Stimulated activated CD4-positive, alpha-beta T cell treated with anti-CD3 and anti-CD28 coated beads, Interleukin-12 subunit alpha, Interleukin-12 subunit beta, amount 100 ng/mL, for 48 hours (primary cell): ENCODE measurements at places on chromosomes 11 and 22.

DNA sequence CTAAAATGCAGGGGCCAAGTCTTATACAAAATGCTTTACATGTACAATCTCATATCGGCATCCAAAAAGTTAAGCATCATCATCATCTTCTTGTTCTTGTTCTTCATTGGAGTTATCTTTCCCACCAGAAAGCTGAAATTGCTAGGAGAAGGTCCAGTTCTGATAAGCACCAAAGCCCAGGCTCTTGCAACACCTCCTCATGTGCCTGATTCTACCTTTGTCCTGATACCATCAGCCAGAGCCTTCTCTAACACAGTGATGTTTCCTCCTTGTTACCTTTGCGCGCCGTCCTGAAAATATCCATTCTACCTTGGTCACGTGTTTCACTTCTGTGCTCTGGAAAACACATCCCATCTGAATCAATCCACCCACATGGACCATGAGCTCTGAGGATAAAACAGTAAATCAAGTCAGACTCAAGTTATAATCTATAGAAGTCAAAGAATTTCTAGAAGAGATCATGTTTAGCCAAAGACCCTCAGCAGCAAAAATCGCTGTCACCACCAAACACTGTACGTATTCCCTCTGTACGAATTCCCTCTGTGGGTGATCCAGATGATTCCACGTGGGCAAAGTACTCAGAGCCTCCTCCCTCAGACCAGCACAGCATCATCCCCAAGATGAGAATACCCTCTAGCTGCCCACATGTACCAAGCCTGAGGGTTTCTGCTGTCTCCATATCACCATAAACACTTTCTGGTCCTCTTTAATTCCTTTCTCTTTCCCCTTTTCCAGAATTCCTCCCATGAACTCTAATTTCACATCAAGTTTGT lies 19.0 kb downstream of the JAML start:
- no peak for DNase-seq

- no peak for DNase-seq
These were observed 121.8 kb upstream of the POU2AF2 start for GRCh38 chr11:111123463-111124398.

- DNase-seq, result no peak
These were observed 17.3 kb downstream of the TRMU start for GRCh38 chr22:46352691-46353386.

GRCh38 chr11:57514538-57515331 lies 767 bp downstream of the SLC43A1 start:
- DNase-seq, result peak; percentile 24

DNA sequence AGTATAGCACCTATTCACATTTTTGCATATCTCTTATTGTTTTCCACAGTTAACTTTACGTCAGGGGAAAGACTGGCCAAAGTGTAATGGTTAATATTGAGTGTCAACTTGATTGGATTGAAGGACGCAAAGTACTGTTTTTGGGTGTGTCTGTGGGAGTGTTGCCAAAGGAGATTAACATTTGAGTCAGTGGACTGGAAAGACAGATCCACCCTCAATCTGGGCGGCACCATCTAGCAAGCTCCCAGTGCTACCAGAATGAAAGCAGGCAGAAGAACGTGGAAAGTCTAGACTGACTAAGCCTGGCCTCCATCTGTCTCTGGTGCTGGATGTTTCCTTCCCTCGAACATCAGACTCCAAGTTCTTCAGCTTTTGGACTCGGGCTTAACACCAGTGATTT lies 1900.7 kb upstream of the RAG2 start:
- DNase-seq, result no peak
